ENCODE measurements at places on chromosomes 2 and 18.
A peak's percentile ranks its signal among the peaks of the same experiment; 100 is the strongest.

DNA sequence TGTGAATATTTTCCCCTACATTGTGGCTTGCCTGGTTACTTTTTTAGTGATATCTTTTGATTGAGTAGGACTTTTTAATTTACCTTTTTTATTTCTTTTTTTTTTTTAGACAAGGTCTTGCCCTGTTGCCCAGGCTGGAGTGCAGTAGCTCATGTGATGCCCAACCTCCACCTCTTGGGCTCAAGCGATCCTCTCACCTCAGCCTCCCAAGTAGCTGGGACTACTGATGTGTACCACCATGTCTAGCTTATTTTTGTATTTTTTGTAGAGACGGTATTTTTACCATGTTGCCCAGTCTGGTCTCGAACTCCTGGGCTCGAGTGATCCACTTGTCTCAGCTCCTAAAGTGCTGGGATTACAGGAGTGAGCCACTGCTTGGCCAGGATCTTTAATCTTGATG lies 25.3 kb downstream of the EML4 start:
- DNase-seq: no peak

DNA sequence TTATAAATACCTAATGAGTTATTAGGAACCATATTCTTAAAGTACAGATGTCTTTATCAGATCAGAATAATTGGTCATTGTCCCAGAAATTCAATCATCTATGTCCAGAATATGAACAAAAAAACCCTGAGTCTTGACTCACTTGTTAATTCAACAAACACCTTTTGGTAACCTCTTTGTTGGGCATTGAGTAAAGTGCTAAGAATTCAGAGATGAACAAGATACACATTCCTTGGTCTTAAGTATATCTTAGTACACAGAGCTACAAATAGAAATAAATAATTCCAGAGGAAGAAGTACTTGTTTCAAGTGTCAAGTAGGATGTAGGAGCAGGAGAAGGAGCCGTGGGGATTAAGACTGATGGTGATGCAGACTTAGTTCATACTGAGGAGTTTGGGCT lies 798.1 kb downstream of the CPS1 start:
- no peak for DNase-seq

DNA sequence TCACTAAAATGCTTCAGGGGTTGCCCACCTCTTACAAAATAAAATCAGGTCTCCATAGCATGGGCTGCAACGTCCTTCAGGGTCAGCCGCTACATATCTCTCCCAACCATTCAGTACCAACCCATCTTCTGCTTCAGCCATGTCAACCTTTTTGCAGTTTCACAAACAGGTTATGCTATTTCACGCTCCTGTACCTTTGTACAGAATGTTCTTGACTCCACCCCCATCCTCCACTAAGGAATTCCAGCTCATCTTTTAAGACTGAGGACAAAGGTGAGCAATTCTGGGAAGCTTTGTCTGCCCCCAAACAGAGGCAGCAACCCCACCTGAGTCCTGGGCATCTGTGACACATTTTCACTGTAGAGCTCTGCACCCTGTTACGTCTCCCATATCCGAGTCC lies 8.8 kb upstream of the EVA1A start:
- no peak for DNase-seq

GRCh38 chr2:144401036-144401435 lies 118.9 kb downstream of the ZEB2 start:
- no peak for DNase-seq

- no peak for DNase-seq
These were observed 2.7 kb downstream of the ERFE start for GRCh38 chr2:238161291-238162051.

GRCh38 chr2:31526946-31527732 lies 53.6 kb downstream of the SRD5A2 start:
- DNase-seq: peak; percentile 61

DNA sequence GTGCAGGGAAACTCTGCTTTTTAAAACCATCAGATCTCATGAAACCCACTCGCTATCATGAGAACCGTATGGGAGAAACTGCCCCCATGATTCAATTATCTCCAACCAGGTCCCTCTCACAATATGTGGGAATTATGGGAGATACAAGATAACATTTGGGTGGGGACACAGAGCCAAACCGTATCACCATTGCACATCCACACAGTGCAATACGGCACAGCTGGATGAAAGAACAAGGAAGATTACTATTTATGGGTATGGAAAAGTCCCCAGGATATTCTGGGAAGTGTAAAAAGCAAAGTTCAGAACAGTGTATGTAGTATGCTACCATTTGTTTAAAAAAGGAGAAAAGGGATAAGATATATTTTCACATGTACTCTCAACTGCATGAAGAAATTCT lies 290.1 kb downstream of the PIK3C3 start:
- no peak for DNase-seq

- no peak for DNase-seq
These were observed 81.8 kb upstream of the CREB1 start for GRCh38 chr2:207448006-207448405.

DNA sequence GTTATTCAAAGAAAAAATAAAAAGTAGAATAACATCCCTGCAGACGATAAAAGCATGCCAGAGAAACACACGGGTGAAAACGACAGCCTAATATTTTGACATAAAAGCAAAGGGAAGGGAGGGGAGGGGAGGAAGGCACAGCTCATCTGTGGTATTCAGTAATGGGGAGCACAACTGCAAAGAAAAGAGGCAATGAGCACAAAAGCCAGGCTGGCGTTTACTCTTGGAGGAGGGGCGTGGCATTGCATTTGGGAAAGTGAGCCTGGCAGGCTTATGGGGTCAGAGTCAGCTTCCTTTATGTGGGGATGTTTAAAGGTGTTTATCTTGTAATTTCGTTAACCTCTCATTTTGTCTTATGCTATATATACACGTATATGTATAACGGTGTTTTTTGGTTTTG lies 53.2 kb downstream of the STEAP3 start:
- no peak for DNase-seq

DNA sequence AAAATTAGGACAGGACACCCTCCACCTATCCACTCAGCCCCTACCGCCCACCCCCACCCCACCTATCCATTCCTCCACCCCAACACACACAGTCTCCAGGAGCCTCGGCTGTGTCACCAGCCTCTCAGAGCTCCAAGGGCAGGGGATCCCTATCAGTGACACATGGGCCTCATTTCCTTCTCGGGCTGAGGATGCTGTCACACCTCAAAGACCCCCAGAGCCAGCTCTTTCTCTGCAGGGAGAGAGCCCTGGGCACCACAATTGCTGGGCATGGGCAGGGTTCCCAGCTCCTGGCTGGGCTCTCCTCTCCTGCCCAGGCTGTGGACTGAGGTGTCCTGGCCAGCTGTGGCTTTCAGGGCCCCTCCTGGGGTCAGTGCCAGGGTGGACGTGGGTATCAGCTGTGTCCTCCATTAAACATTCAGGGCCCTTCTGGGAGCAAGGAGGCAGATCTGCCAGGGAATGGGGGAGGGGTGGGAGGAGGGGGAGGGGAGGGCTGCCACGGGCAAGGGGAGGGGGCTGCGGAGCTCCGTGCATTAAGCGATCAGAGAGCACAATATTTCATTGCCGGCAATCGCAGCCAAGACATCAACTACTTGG lies 14.3 kb upstream of the ECEL1 start:
- no peak for DNase-seq

- DNase-seq: no peak
These were observed 51.6 kb downstream of the NEDD4L start for GRCh38 chr18:58095655-58096054.

DNA sequence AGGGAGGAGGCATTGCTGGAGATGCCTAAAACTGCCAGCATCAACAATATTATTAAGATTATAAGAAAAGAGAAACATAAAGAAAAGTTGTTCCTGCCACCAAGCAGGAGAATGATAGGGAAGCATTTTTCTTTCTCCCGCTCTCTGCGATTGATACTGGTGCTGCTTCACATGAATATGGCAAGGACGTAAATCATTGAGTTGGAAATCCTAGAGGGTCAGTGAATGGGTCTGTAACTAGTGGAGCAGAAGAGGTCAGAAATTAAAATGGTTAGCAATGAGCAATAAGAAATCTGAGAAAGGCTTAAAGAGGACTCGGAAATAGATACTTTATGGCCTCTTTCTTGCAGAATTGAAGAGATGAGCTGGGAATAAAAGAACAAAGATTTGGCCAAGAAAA lies 631.7 kb downstream of the BCL11A start:
- DNase-seq: no peak

GRCh38 chr2:107091163-107091864 lies 205.3 kb upstream of the ST6GAL2 start:
- peak; percentile 56 for DNase-seq

DNA sequence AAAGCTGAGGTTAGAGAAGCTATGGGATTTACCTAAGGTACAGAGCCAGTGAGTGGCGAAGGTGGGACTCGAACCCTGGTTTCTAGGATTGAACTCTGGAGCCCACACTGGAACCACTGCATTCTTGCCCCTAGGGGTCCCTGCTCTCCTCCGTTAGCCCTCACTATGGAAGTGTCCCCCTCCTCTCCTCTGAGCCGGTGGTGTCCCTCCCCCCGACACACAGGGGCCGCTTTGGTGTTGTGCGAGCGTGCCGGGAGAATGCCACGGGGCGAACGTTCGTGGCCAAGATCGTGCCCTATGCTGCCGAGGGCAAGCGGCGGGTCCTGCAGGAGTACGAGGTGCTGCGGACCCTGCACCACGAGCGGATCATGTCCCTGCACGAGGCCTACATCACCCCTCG lies 8.5 kb upstream of the GMPPA start:
- no peak for DNase-seq

DNA sequence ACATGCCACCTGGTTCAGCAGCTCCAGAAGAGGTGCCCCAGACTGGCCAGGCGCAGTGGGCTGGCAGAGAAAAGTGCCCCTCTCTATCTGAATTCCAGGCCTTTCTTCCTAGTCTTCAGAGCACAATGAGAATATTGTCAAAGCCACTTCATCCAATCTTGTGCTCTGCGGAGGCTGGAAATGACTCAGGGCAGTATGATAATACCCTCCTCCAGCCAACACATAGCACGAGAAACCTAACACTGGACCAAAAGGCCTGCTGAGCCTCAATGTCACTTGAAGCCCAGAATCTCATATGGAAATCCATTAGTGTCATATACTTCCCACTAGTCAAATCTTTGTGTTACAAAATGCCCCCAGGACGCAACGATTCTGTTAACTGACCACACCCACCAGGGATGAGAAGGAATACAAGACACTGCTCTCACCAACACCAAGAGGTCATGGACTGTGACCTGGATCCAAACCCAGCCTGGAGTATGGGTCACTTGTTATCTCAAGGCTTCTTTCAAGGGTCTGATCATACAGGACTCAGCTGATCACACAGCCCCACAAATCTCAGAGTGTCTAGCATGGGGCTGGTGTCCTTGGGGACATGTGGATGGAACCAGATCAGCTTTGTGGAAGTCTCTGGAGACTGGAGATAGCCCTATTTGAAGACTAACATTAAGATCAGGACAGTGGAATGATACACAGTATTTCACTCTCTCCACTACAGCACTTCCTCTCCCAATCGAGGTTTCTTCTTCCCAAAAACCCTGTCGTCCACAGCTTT lies 10.1 kb downstream of the KIF3C start:
- no peak for DNase-seq

- DNase-seq: no peak
These were observed 66.1 kb downstream of the TPO start for GRCh38 chr2:1479346-1479745.

DNA sequence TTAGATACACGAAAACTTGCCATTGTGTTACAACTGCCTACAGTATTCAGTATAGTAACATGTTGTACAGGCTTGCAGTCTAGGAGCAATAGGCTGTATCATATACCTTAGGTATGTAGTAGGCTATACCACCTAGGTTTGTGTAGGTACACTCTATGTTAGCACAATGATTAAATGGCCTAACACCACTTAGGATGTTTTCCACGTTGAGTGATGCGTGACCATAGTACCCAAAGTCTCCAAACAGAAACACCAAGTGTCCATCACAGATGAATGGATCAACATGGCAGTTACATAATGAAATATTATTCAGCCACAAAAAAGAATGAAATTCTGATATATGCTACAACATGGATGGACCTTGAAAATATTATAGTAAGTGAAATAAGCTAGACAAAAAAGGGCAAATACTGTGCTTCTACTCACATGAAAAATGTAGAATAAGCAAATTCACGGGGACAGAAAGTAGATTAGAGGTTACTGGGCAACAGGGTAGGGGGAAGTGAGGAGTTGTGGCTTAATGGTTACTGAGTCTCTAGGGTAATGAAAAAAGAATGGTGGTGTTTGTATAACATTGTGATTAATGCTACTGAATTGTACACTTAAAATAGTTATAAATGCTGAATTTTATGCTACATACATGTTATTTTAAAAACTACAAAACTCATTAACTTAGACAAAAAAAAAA lies 62.6 kb downstream of the TMEM131 start:
- DNase-seq: no peak

DNA sequence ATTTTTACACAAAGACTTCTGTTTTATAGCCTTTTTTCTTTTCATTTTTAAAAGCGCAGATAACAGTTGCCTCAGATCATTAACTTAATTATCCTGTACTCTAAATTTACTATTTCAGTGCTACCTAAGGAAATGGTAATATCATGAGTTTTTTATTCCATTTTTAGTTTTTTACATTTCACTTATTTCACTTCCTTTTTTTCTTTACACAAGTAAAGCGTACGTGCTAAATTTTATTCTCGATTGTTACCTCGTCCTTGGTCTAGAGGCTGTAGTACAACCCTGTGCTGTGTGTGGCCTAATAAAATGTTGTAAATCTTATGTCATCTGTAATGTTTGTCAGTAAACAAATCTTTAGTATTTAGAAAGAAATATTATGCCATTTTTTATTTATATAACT lies 49.2 kb downstream of the CRIM1 start:
- no peak for DNase-seq

GRCh38 chr2:220442012-220442411 lies 814.6 kb downstream of the SLC4A3 start:
- no peak for DNase-seq

- DNase-seq: no peak
These were observed 191.2 kb downstream of the SPAG16 start for GRCh38 chr2:213475433-213475832.

- DNase-seq: peak; percentile 84
These were observed 149.4 kb downstream of the TNS1 start for GRCh38 chr2:217853301-217853881.

GRCh38 chr2:47656715-47657600 lies 126.0 kb upstream of the MSH6 start:
- DNase-seq: no peak

DNA sequence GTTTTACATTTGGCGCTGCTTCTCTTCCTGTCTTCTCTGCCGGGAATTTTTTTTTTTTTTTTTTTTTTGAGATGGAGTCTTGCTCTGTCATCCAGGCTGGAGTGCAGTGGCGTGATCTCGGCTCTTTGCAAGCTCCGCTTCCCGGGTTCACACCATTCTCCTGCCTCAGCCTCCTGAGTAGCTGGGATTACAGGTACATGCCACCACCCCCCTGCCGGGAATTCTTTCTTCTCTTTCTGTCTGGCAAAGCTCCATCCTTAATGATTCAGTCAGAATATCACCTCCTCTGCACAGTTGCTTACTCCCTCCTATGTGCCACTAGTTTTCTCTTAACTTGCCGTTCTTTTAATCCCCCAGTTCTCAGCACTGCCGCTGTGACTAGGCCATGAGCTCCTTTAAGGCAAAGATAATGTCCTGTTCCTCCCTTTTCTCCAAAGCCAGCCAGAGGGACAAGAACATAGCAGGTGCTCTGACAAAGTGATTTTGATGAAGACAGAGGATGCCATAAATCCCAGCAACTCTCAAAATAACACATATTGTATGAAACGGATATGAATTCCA lies 112.1 kb upstream of the LRATD1 start:
- DNase-seq: no peak

GRCh38 chr18:39701055-39701783 lies 2135.6 kb upstream of the CELF4 start:
- DNase-seq: no peak

All from adipocyte (in vitro differentiated cells).